ENCODE measurements at places on chromosomes 5 and 9.

- DNase-seq, result no peak
Observed at GRCh38 chr9:80867731-80868130, 821.6 kb downstream of the TLE1 start.

- DNase-seq, result no peak
Observed at GRCh38 chr5:32869216-32869615, 158.1 kb downstream of the NPR3 start.

DNA sequence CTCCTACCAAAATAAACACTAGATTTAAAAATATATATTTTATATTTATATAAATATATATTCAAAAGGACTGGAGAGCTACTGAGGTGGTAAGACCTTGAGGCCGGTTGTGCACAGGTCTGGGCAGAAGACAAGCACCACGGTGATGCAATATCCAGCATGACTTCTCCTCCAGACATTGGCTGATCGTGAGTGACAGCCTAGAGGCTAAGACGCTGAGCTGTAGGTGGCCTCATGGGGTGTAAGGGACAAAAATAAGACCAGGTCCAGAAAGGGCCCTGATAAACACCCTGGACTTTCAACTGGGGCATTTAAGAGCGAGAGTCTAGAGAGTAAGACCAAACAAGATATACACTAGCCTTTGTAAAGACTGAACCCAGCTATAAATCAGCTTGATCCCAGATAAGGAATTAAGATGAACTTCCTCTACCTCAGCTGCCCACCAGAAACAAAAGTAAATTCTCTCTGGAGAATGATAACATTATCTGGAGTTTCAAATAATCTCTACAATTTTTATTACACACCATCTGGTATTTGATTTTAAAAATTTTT, 14.2 kb upstream of the C5orf47 start:
- DNase-seq, result no peak

DNA sequence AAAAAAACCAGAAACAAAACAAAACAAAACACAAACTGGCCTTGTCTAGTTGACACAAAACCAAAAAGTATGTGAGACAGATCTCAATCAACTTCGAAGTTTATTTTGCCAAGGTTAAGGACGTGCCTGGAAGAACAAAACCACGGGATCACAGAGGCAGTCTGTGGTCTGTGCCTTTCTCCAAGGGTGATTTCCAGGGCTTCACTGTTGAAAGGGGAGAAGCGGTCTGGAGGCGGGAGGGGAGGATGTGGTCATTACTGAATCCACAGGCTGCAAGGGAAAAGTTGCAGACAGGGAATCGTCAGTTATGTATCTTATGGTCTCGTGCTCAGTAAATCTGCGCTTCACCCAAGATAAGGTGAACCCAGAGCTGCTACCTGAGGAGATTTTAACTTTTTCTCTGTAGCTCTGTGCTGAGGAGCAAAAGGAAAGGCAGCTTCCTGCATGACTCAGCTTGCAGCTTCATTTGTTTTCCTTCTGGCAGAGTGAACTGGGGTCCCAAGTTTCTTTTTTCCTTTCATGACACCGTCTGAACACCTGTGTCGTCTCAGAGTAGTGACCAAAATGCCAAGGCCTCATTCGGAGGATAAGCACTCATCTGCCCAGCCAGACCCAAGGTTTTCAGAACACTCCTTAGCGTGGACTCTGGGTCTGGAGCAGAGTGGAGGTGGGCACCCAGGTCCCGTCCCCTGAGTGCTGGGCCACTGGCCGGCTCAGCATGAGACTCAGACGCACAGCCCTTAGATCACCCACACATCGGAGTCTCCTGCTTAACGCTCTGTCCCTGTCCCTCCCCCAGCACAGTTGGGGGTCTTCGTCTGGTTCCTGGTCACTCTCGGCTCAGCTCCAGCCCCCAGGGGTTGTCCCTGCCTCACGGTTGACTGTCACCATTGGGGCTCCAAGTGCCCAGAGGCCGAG, 25.9 kb downstream of the ROPN1L start:
- no peak for DNase-seq

DNA sequence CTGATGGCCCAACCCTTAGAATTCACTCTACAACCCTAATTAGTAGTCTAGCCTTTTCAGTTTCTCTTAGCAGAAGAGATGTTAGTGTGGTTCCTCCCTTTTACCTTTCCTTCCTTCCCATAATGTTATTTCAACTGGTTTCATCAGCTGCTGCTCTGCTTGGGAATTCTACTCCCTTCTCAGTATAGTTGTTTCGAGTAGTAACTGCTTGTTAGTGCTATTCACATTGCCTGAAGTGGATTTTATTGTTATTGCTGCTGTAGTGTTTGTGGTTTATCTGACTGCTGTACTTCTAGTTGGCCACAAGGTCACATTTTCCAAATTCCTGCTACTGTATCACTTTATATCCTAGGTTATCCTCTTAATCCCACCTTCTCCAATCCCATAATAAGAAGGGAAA, 29.7 kb downstream of the SMIM15 start:
- no peak for DNase-seq

GRCh38 chr5:174692381-174692780, 32.0 kb upstream of the MSX2 start:
- DNase-seq, result no peak

- no peak for DNase-seq
Observed at GRCh38 chr9:87713278-87713987, 12.5 kb upstream of the CTSL start.

GRCh38 chr5:57778501-57779091, 296.0 kb upstream of the ACTBL2 start:
- no peak for DNase-seq

- DNase-seq, result no peak
Observed at GRCh38 chr5:8944005-8944404, 601.9 kb downstream of the SEMA5A start.
